Transverse colon (tissue), 4 donors: ENCODE measurements at places on chromosomes 7 and 10.

DNA sequence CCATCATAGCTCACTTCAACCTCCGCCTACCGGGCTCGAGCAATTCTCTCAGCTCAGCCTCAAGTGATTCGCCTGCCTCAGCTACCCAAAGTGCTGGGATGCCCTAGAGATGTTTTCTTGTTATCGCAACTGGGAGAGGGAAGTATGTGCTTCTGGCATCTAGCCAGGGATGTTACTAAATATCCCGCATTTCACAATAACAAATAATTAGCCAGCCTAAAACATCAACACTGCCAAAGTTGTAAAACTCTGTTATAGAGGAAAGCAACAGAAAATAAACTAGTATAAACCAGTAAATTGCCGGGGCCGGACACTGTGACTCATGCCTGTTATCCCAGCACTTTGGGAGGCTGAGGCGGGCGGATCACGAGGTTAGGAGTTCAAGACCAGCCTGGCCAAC, 7.2 kb downstream of the INA start:
- no peak for DNase-seq

DNA sequence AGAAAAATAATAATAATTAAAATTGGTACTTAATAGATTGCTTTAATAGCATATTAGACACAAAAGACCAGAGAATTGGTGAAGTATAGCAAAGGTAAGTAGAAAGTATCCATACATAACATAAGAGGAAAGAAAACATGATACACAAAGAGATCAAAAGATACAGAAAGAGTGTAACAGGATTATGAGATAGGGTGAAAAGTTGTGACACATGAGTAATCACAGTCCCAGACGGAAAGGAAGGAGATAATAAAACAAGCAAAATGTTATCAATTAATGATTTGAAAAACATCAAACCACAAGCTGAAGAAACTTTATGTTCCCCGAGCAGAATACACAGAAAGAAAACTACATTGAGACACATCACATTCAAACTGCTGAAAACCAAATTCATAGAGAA, 10.5 kb downstream of the TCAF1 start:
- DNase-seq, result no peak

- no peak for DNase-seq
These were observed 90.3 kb downstream of the INPP5A start for GRCh38 chr10:132627666-132628531.

DNA sequence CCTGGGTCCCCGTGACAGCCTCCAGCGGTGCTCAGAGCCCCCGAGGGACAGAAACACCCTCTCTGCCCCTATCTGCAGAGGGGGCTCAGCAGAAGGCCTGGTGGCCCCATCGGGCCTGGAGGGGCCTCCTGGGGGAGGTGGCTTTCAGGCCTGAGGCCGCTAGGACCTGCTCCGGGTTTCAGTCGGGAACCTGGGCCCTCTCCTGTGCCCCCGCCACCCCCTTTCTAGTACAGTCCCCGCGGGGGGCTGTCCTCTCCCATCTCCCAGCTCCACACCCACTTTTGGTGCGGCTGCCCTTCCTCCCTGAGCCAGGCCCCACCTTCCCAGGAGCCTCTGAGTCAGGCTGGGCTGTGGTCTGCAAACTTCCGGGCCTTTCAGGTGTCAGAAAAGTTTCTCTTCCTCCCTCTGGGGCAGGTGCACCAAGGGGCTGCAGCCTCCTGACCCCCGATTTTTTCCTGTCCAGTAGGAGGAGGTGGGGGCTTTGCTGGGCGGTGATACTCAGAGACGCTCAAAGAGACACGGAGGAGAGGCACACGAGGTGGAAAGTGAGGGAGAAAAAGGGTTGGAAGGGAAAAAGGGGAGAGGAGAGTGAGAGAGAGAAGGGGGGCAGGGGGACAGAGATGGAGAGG, 692 bp downstream of the CARD11 start:
- peak; percentile 54 for DNase-seq

- DNase-seq, result peak; percentile 18
These were observed 140.7 kb upstream of the CALCR start for GRCh38 chr7:93715234-93715633.

DNA sequence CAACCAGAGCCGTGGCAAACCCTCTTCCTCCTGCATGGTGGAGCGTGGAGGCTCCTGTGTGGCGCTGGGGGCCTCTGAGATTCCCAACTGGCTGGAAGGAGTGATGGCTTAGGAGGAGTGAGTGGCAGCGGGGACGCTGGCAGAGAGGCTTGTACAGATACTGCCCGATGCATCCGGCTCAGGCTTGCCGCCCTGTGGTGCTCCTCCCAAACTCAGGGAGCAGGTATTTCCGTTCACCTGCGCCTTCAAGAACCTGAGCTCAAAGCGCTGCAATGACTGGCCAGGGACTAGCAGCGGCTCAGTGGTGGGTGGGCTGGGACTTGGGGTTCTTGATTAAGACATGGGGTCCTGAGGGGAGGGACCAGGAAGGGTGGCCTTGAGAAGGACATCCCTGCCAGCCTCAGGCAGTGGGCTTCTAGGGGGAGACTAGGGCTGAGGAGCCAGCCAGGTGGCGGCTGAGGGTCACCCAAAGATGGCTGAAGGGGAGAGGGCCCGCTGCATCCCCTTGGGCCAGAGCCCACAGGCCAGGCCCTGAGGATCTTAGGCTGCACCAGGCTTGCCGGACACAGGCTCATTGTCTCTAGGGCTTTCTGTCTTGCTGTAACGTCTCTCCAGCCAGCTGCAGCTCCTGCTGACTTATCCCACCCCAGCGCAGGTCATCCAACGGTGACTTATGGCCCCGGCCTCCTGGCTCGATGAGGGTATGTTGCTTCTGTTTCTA, 3.2 kb downstream of the ZNF775 start:
- DNase-seq, result peak; percentile 63

- no peak for DNase-seq
These were observed 145.0 kb downstream of the MAD1L1 start for GRCh38 chr7:2087744-2088143.

GRCh38 chr7:155669717-155670505, 25.4 kb downstream of the RBM33 start:
- no peak for DNase-seq
